ENCODE measurements at places on chromosomes 11 and 22.

DNA sequence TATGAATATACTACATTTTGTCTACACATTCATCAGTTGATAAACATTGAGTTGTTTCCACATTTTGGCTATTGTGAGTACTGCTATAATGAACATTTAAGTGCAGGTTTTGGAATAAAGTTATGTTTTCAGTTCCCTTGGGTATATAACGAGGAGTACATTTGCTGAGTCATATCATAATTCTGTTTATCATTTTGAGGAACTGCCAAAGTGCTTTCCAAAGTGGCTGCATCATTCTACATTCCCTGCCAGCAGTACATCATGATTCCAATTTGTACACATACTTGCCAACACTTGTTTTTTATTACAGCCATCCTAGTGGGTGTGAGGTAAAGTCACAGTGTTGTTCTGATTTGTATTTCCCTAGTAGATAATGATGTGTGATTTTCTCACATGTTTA, 1458.6 kb upstream of the TENM4 start:
- DNase-seq = no peak

GRCh38 chr22:37229012-37229804, 14.9 kb downstream of the RAC2 start:
- DNase-seq = no peak

- no peak for DNase-seq
Observed at GRCh38 chr11:2138431-2139122, 612 bp downstream of the IGF2 start.

- no peak for DNase-seq
Observed at GRCh38 chr11:69013009-69013951, at the start of gene MRGPRF. Gene MRGPRF, minus strand, starts transcription at chr11:69013246. Its CDS starts 3,345 bp downstream, at chr11:69009901.

DNA sequence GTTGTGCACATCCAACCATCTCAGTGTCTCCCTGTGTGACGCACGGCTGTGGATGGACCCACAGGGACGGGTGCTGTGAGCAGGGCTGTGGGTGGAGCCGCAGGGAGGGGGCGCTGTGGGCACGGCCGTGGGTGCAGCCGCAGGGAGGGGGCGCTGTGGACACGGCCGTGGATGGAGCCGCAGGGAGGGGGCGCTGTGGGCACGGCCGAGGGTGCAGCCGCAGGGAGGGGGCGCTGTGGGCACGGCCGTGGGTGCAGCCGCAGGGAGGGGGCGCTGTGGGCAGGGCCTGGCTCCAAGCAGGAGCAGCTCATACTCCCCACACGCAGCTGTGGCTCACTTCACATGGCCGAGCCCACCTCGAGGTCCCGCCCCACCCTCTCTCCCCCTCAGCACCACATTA, 6.0 kb upstream of the MAPK11 start:
- no peak for DNase-seq

DNA sequence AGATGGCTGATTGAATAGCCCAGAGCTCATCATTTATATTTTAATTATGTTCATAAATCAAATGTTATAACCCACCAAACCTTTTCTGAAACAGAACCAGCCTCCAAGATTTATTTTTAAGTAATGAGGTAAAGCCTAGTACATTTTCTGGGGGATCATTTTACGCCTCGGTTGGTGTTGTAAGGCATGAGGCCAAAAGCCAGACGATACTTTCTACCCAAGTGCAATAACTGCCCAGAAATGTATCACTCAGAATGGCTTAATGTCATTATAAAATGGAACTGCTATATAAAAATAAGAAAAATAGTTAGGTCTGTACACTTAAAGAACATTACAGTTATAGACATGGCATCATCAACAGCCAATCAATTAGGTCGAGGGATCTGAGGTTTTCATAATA, 283.3 kb downstream of the CADM1 start:
- no peak for DNase-seq

DNA sequence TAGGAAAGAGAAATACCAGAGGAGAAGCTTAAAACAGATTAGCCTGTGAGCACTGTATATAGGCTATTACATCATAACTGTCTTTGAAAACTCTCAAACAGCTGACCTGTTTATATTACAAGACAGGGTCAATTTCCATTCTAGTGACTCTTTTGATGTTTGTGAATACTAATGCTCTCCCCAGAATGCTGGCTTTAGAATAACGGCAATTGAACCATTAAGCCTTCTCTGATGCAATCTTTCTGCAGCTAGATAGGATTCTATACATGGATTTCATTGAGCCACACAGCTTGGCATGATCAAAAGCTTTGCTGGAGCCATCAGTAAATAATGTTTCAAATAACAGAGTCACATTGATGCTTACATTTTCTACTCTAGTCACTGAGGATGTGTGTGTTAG, 122.7 kb upstream of the FAT3 start:
- DNase-seq = no peak

All from iPS DF 19.7 (cell line).